Left ventricle myocardium inferior (tissue), 1 donor: ENCODE measurements at places on chromosomes 6 and 20.
A peak's percentile ranks its signal among the peaks of the same experiment; 100 is the strongest.

GRCh38 chr6:44222486-44223318, 693 bp upstream of the SLC29A1 start:
- DNase-seq = no peak

DNA sequence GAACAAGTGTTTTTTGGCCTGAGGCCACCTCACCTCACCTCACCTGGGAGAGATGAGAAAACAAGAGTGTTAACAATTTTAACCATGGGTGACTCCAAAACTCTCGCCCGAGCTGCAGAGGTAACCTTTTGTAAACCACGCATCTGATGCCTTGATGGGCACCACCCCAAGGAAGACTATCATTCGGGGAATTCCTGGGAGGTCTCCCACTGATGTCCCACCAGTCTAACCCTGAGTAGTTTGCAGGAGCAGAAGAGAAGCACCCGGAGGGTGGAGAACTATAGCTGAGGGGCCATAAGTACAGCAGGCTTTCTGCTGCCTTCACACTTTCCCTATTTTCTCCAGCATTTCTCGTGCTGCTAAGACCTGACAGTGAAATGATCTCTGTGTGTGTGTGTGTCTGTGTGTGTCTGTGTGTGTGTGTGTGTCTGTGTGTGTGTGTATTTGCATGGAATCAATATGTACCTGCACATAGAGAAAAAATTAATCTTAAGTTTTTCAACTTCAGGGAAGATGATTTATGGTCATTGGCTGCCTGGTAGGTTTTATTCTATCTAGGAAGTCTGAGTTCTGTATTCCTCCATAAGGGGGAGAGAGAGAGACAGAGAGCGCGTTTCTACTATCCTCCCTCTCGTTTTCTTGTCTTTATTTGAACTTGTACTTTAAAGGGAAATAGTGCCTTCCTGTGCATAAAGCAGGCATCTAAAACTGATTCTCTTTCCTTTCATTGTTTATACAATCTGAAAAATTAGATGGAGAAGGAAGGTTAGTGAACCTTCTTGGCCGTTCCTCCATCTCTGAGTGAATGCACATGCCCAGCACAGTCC, 75.8 kb downstream of the CAP2 start:
- DNase-seq = no peak

DNA sequence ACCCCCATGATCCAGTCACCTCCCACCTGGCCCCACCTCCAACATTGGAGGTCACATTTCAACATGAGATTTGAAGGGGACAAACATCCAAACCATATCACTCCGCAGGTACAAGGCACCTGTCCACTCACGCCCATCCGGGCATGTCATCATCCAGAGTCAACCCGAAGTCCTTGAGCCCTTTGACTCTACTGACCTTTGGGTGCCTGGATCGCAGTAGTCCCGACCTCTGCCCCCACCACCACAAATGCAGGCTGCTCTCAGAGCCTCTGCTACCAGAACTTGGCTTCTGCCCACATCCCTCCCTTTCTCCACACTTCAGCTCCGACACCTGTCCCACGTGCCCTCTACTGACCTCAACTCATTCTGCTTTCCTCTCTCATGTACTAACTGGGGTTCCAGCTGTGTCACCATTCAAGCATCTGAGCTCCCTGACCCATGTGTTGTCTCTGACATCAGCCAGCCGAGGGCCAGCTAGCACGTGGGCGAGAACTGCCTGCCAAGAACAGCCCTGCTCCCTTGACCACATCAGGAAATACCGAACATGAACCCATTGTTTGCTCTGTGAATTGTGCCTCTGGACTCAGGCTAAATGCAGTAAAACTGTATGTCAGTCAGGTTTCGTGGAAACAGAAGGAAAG, 498.3 kb upstream of the SULF2 start:
- peak; percentile 42 for DNase-seq

DNA sequence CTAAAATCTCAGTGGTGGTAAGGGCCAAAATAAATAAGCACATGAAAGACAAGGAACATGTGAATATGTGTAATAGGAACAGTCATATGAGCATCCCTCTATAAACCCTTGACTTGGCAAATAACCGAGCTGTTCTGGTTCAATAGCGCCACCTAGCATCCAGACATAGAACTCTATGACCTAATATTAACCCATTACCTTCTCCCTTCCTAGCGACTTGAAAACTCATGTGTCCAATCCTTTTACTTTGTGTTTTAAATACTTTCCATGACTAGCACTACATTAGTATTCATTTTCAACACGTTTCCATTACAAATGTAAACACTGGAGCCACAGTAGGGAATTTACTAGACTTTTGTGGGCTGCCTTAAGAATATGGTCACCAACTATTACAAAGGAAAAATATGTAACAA, 279.7 kb downstream of the UST start:
- no peak for DNase-seq

DNA sequence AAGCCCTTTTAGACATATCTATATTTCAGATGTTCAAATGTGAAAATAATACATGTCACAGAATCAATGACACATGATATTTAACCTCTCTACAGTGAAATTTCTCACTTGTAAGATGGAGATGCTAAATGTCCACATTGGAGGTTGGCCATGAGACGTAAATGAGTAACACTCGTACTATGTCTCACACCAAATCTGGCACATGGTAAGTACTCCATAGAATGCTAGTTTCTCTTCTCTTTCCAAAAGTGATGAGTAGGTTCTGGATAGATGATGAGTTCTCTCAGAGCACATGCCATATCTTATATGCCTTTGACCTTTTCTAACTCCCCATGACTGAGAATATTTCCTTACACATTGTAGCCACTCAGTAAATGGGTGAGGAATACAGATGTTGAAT, 17.7 kb downstream of the GFOD1 start:
- DNase-seq = no peak

GRCh38 chr6:117496383-117496990, 14.0 kb downstream of the DCBLD1 start:
- DNase-seq = no peak

DNA sequence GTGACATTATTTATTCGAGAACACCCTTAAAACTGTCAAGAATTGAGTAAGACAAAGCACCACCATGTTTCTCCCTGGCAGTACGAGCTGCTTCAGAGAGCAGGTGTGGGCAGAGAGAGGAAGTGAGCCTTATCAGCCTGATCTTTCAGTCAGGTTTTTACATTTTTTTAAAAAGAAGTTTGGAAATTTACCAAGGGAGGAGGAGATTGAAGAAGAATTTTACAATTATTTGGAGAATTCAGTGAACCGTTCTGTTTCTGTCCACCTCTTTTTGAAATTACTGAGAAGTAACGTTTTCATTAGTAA, 75.5 kb downstream of the ZDHHC14 start:
- DNase-seq = no peak

GRCh38 chr6:37130704-37131103, 39.2 kb upstream of the PIM1 start:
- no peak for DNase-seq

DNA sequence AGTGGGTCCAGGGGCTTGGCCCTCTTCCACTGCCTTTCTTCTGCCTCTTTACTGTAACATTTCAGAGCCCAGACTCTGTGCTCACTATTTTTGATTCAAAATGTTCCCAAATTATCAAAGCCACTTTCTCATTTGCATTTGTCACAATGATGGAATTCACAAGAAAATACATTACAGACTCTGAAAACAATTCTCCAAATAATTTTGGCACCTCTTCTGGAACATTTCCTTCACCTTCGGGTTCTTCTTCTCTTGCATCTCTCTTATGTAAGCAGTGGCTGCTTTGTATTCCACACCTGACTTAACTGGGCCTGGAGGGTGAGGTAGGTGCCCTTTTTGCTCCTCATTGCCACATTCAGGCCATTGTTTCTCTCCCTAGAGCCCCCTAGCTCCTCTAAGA, 30.0 kb downstream of the ZNF184 start:
- no peak for DNase-seq

DNA sequence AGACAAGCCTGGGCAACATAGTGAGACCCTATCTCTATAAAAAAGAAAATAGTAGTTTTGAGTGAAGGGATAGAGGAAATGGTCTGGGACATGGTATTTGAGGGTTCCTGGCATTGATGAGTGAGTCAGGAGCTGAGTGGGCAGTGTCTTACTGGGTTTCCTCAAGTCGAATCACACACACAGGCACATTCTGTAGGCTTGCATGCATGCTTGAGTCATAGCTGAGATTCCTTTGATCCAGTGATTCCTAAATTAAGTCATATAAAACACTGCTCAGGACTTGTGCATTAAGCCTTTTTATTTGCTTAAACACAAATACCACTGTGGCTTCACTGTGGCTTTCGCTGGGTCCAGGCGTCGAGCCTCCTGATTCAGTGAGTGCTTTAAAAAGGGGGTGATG, 71.8 kb upstream of the TMEM181 start:
- no peak for DNase-seq

- no peak for DNase-seq
Observed at GRCh38 chr6:143126574-143126941, 65.9 kb downstream of the AIG1 start.

GRCh38 chr6:127102299-127102698, 16.2 kb upstream of the RSPO3 start:
- no peak for DNase-seq

DNA sequence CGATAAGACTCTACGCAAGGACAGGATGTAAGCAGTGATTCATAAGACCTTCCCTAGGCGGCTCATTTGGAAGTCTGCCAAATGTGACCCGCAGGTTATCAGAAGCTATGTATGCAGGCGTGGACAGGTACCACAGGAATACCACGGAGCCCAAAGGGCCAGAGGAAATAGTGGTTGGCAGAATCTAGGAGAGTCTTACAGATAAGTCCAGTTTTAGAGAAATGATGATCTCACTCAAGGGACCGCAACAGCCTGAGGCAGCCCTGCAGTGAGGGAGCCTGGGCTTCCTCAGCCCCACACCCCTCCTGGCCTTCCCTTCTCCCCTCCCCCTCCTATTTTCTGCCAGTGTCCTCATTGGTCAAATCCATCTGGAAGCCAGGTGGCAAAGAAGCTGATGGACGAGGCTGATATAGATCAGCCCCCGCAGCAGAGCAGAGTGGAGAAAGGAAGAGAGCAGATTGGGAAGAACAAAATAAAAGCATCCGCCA, 110.6 kb downstream of the FNDC1 start:
- DNase-seq = no peak

DNA sequence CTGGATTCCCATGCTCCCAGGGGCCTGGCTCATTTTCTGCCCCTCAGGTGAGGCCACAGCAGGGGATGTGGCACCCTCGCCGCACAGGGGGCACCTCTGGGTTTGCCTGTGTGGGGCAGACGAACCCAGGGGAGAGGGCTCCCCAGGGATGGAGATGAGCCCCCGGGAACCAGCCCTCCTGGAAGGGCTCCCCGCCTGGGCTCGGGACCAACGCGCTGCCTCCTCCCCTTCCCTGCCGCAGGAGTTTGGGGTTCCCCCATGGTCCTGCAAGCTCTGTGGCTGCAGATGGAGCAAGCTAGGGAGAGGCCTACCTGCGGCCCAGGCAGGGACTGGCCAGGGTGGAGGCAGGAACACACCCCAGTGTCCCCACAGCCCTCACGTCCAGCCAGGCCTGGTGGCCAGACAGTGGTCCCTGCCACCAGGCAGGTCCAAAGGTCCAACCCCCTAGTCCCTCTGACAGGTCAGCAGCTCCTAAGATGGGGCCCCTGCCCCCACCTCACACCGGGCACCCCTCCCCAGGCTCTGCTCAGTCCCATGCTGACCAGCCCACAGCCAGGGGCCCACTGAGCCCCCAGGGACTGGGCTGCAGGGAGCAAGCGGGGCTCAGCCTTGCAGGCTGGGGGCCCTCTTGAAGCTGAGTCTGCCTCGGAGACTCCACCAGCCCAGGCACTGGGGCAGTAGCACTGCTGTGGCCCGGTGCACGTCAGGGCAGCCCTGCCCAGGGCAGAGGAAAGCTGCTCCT, 13.7 kb downstream of the LAMA5 start:
- DNase-seq = no peak

GRCh38 chr6:11785415-11785773, 6.8 kb upstream of the ADTRP start:
- no peak for DNase-seq

DNA sequence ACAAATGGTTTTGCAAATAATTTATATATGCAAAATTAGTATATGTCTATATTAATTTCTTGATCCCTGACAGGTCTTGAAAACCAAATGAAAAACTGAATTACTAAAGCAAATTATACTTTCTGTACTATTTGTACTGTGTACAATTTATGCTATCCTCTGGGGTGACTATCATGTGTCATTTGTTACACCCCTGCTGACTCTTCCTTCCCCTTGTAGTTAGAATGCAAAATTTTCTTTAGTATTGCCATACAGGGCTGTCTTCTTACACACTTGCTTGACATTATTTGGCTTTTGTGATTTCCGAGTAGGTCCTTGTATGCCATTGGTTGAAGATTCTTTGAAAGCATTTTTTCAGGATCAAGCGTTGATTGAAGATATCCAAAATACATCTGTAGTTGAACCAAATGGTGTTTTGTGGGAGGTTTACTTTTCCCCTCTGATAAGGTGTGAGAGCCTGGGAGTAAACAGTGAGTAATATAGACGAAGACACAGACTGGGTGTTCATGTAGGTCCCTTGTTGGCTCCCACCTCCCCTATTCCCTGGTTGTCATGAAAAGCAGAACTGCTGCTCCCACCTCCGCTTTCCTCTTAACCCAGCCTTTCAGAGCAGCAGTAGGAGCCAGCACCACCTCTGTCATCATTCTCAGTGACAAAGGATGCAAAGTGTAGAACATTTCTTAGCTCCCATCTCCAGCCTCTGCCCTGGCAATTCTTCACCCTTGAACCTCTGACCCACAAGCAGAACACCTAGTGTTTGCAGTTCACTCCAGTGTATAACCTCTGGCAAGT, 29.0 kb downstream of the NCOA7 start:
- no peak for DNase-seq

DNA sequence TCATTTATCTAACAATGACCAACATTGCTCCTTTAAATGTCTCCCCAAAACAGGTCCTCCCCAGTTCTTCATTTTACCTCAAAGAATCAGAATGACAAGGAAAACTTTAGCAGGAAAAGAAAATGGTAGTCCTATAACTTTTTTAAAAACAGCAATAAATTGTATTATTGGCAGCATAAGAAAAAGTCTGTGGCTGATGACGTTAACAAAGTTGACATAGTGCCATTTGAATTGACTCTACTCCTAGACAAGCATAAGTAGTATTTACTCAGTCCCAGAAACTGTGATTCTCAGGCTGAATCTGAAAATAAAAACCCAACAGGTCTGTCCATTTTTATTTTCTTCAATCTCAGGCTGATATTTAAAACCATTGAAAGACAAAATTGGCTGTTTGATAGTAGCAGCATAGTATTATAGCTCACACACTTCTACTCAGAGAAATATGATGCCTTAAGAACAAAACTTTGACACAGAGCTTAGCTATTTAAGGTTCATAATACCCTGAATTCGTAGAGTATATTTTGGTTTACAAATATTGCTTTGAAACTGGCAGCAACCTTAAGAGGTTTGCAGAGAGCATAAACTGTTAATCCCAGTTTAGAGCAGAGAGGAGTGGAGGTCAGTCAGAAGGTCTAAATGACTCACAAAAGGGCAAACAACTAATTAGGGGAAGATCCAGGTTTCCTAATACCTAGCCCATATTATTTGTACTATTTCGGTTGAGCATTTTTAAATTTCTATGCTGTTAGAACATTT, 35.0 kb upstream of the TENT5A start:
- no peak for DNase-seq

DNA sequence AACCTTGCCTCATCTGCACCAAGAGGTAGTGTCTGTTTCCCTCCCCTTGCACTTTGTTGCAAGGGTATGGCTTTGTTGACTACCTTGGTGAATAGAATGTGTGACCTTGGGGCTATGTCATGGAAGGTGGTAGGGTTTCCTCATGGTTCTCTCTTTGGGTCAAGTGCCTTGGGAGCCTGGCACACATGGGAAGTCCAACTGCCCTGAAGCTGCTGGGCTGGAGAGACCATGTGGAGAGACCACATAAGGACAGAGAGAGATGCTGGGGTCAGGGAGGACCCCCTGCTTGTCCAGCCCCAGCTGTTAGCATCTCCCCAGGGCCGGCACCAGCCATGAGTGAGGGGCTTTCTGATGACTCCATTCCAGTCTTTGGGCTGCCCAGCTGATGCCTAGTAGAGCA, 95.5 kb upstream of the PAX1 start:
- DNase-seq = no peak
